ENCODE measurements at places on chromosomes 12 and 14. TPM values are rescaled to one million over a fixed set of nuclear protein-coding genes. Genes with fewer than 3 reads are reported as not detected.
A peak's percentile ranks its signal among the peaks of the same experiment; 100 is the strongest.

KCNA5 gene
- total RNA-seq: not detected

VRTN gene
- not detected for total RNA-seq

MGP gene
- 63.0 TPM for total RNA-seq

DIO2 gene
- 0.51 TPM for total RNA-seq

FAM222A gene
- total RNA-seq: 0.17 TPM

DPF3 gene
- 2.9 TPM for total RNA-seq

CEP128 gene
- total RNA-seq: 6.8 TPM

RBMS2 gene
- total RNA-seq: 76.6 TPM

CAPZA3 gene
- total RNA-seq: not detected

STAB2 gene
- total RNA-seq: 4.6 TPM

ADAMTS20 gene
- not detected for total RNA-seq

EEF1AKMT3 gene
- total RNA-seq: 4.3 TPM

UBE3B gene
- 54.1 TPM for total RNA-seq

LRP6 gene
- total RNA-seq: 57.2 TPM

DNA sequence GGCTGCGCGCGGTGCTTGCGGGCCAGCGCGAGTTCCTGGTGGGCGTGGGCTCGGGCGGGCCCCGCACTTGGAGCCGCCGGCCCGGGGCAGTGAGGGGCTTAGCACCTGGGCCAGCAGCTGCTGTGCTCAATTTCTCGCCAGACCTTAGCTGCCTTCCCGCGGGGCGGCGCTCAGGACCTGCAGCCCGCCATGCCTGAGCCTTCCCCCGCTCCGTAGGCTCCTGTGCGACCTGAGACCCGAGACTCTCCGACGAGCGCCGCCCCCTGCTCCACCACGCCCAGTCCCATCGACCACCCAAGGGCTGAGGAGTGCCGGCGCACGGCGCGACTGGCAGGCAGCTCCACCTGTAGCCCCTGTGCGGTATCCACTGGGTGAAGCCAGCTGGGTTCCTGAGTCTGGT, 46.0 kb upstream of the PLEKHG3 start:
- DNase-seq: no peak

GRCh38 chr12:92740411-92740810, 37.6 kb downstream of the PLEKHG7 start:
- no peak for DNase-seq

GRCh38 chr12:16763901-16764300, 157.9 kb upstream of the LMO3 start:
- DNase-seq: no peak

- DNase-seq: peak; percentile 11
Measured at GRCh38 chr12:12954356-12954755, 2.4 kb upstream of the GPRC5D start.

DNA sequence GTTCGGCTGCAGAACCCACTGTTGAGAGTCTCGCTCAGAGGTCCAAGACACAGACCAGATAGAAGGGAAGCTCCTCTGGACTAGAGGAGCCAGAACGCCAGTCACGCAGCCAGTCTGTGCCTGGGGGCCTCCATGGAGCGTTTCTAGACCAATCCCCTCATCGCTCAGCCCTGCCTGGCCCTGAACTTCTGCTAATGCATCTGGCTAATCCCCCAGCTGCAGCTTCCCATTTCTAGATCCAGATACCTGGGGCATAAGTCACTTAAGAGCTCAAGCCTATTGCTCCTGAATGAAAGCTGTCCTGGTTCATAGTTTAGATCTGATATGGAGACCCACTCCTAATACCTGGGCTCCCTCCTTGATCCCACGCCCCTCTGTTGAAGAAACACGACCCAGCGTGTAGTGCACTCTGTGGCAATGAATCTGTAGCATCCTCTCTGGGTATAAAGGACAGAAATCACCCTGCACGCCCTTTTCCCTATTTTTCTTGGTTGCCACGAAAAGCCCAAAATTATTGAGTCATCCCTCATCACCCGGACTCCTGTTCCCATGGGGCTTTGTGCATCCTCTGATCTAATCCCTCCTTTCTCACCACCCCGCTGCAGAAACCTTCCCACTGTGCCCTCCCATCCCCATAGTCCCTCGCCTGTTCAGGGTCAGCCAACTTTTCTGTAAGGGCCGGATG, 341.6 kb upstream of the FKBP4 start:
- no peak for DNase-seq

DNA sequence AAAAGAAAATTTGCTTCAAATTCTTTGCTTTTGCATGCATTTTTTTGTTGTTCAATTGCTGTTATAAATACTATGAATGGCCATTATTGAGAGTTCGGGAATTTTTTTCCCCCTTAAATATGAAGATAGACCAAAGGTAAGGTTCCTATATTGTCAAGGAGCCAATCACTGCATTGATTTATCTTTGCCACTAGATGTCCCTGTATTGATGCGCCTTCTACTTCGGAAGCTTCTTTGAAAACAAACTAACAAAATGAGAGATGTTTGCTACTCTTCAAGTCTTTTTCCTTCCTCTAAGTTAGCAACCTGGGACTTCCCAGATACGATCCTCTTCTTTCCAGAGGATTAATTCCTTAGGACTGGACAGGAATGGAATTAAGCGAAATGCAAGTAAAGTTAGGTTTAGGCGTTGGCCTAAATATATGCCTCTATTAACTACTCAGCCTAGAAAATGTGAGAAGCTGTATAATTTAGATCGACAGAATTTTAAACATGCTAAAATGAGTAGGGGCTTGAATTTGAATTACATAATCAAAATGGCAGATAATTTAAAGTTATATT, 318.1 kb downstream of the AEBP2 start:
- DNase-seq: peak; percentile 65

DNA sequence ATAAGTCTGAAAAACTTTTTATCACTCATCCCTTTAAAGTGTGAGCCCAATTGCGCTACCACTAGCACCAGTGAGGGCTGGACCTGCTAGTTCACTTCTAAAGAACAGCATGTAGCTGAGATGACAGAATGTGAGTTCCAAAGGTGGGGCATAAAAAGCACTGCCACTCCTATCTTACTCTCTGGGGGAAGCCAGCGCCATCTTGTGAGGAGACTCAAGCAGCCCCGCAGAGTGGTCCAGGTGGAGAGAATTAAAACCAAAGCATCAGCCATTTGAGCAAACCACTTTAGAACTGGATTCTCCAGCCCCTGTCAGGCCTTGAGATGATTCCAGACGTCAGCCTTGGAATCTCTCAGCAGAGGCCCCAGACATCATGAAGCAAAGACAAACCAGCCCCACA, 39.9 kb downstream of the TMEM132D start:
- DNase-seq: no peak

DNA sequence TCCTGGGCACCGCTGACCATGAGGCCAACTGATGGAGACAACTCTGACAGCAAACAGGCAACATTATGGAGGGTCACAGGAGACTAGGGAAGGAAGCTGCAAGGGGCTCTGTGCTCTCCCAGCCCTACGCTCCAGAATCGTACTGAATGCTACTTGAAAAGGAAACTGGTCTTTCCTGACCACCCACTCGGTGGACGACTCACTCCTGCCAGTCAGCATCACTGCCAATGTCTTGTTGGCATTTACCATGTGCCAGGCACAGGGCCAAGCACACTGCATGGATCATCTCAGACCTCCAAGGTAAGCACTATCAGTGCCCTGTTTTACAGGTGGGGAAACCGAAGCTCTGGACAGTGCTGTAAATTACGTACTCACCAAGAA, 38.0 kb downstream of the CCDC85C start:
- peak; percentile 45 for DNase-seq

- peak; percentile 38 for DNase-seq
Measured at GRCh38 chr12:68675101-68675842, 11.5 kb upstream of the NUP107 start.

GRCh38 chr14:21302013-21302835, 22.3 kb downstream of the RPGRIP1 start:
- DNase-seq: no peak

DNA sequence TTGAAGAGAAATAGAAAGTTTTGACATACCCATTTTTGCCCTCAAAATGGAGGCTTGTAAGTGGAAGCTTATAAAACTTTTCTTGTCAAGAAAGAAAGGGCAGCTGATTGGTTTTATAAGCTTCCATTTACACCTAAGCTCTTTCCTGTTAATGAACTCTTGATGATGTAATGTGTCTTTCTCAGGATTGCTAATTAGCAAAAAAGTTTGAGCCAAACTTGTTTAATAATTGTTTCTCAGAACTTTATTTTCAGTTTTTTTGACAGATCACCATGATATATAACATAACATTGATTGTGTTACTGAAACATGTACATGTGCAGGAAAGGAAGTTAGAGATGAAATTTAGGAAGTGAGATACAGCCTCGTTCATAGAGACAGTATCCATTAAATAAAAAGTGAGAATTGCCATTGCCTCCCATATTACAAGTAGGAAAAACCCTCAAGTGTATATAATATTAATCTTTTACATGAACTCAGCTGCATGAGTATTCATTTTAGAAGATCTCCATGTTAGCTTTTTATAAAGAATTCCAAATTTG, 26.8 kb downstream of the RIC8B start:
- no peak for DNase-seq

- no peak for DNase-seq
Measured at GRCh38 chr12:49843876-49844437, 1.1 kb upstream of the BCDIN3D start.

GRCh38 chr12:65496617-65497016, 218.1 kb downstream of the MSRB3 start:
- DNase-seq: no peak

DNA sequence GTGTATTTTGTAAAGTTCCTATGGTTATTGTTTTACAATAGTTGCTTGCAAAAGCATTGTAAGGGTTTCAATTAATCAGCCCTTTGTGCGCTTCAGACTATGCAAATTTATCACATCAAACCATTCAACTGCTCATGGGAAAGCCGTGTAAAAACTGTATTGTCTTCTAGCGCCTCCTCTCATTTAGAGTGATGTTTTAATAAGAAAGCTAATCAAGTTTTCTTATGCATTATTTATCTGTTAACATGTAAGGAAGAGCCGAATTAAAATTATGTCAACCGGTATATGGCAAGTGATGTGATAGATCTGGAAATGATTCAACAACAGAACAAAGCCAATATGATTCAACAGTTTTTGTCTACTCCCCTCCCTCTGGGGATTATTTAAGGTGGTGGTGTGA, 92.5 kb upstream of the RFX4 start:
- DNase-seq: no peak

GRCh38 chr12:122965851-122966742, at the start of gene ABCB9:
TSS of gene ABCB9 (minus strand) at chr12:122966463. CDS start at chr12:122960235, 6,228 bp downstream.
- peak; percentile 96 for DNase-seq

GRCh38 chr14:69423279-69423678, 24.8 kb downstream of the SLC39A9 start:
- DNase-seq: no peak

GRCh38 chr14:85528080-85528896, 1.7 kb upstream of the FLRT2 start:
- DNase-seq: peak; percentile 97

GRCh38 chr12:7120166-7120565, 8.5 kb downstream of the RBP5 start:
- DNase-seq: no peak

DNA sequence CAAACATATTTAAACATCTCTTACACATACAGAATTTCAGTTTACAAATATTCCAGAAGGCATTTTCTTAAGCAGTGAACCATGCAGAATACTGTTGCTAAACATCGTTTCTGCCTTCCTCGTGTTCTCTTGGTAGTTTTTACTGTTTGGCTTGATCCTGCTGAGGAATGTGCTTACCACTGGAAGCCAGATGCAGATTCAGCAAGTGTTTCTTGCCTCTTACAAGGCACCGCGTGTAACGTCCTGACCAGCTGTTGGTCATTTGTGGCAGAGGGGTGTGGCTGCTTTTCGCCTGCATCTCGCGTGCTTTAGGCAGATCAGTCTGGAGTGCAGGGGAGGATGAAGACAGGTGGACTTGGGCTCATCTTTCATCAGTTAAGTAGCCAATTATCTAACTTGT, 12.4 kb downstream of the EIF2B1 start:
- no peak for DNase-seq

DNA sequence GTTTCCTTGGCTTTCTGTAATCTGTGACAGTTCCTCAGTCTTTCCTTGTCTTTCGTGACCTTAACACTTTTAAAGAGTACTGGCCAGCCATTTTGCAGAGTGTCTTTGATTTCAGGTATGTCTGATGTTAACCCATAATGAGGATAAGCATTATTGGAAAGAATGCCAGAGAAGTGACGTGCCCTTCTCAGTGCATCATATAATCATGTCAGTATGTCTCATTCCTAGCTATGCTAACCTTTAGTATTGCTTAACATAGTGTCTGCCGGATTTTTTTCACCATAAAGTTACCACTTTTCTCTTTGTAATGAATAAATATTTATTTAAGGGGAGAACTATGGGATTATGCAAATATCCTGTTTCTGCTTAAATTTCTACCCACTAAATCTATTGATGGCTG, 28.5 kb downstream of the RERG start:
- no peak for DNase-seq

DNA sequence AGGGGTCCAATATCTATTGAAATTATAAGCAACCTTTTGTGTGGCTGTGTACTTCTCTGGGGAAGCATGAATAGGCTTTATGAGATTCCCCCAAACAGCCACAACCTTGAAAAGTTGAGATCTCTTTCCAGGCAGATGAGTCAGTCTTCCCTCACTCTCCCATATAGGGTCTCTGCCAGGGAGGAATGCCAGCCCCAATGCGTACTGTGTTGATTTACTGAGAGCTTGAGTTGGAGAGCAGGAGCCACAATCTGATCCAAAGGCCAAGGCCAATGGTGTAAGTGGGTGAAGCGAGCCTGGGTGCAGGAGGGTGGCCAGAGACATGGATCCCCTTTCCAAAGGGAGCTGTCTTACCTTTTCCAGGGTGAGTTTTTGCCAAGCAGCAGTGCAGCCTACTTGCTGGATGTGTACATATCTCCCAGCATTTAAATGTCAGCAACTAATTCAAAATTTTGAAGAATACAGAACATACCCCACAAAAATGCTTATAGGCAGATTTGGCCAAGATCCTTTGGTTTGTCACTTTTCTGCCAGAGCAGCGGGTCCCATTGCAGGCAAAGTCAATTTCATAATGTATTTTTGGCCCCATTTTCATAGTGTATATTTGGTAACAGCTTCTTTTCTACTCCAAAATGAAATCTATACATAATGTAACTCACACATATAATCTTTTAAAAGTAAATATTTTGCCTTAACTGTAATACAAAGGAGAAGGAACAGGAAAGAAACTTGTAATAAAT, 88.2 kb downstream of the TBC1D30 start:
- no peak for DNase-seq

- DNase-seq: no peak
Measured at GRCh38 chr12:47067176-47067575, 12.2 kb upstream of the PCED1B start.

DNA sequence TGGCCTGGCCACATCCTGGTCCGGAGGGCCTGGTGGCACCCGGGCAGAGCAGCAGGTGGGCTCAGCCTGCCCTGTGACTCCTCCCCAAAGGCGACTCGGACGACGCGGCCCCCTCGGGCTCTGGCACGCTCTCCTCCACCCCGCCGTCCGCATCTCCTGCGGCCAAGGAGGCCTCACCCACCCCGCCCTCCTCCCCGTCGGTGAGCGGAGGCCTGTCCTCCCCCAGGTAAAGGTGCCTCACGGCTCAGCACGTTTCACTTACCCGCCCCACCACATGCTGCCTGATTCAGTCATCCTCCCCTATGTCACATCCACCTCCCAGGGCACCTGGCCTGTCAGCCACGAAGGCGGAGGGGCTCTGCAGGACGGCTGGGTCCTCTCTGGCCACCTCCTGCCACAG, 6.8 kb upstream of the TEX22 start:
- DNase-seq: no peak

GRCh38 chr12:115323223-115323905, 639.4 kb upstream of the TBX3 start:
- no peak for DNase-seq

GRCh38 chr14:88791252-88791621, 1.5 kb downstream of the EML5 start:
- DNase-seq: no peak

Data from dermis blood vessel endothelial cell (primary cell).